Right forelimb (tissue), 1 donor: ENCODE measurements at places on chromosomes 7 and 10.

DNA sequence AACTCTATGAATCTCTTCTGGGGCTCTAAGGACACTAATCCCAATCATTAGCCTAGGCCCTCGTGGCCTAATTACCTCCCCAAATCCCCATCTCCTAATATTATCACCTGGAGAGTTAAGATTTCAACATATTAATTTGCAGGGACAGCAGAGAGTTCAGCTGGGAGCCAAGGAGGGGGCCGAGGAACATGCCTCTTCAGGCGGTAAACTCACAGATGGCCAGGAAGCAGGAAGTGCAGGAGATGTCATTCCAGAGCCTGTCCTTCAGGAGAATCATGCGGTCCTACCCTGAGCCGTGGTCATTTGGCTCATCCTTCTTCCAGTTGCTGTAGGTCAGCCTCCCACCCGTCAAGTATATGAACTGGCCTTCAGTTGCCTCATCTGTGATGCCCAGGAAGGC is 21.9 kb upstream of the SFTPA2 start:
- no peak for DNase-seq

DNA sequence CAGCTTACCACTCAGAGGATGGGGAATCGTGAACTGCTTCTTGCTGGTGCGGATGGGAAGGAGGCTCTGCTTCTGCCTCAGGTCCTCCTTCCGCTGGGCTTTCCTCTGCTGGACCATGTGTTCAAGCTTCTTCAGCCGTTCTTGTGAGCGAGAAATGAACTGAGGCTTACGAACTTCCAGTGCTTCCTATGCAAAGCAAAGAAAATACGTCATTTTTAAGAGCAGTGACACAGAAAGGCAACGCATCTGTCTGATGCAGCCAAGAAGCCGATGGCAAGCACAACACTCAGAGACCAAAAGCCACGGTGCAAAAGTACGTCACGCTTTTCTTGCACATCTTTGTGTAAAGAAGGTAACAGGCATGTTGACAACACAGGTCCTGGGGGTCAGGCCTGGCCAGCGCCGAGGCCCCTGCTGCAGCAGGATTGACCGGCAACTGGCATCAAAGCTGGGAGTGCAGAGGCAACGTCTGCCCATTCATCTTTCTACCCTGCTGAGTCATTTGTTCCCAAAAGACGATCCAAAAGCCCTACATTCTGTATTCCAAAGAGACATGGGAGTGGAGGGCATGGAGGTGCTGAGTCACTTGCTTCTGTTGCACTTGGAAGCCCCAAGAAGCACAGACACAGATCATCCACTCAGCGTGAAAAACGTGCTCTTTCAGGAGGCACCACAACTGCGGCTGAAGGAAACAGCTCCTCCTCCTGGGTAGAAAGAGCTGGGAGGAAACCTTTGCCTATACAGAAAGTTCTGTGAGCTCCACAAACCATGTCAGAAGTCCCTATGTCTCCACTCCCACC is 71.0 kb upstream of the ADAM12 start:
- DNase-seq, result no peak

GRCh38 chr7:101943889-101944600 is 126.6 kb downstream of the CUX1 start:
- DNase-seq, result no peak

- DNase-seq, result no peak
Observed at GRCh38 chr10:83218205-83218604, 921.1 kb upstream of the GHITM start.

DNA sequence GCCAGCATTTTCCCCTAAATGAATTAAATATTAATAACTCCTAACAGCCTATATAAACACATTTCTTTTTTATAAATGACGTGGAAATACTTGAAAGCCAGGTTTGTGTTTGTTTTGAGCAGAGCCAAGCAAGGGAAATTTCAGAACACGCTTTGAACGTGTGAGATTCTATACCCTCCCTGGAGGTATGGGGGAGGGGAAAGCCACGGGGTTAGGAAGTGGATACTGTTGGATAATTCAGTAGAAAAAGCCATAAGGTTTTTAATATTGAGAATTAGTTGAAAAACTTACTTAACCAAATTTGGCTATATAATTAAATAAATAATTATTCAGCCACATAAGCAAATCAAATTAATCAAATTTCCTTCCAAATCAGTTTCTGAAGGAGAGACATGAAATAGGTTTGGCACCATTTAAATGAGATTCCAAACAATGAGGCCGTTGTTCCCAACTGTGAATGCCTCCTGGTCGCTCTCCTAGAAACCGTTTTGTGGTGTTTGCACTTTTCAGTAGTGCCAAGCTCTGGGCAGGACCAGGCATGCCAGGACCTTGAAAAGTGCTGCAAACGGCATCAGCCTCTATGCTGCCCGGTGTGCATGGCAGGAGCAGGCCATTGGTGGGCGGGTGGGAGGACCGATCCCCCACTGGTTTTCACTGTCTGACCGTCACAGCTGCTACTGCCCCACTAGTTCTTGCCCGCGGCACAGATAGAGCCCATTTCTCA is 88.1 kb downstream of the SEPTIN14 start:
- no peak for DNase-seq

- peak; percentile 54 for DNase-seq
Observed at GRCh38 chr10:114103284-114103683, 59.6 kb downstream of the ADRB1 start.

DNA sequence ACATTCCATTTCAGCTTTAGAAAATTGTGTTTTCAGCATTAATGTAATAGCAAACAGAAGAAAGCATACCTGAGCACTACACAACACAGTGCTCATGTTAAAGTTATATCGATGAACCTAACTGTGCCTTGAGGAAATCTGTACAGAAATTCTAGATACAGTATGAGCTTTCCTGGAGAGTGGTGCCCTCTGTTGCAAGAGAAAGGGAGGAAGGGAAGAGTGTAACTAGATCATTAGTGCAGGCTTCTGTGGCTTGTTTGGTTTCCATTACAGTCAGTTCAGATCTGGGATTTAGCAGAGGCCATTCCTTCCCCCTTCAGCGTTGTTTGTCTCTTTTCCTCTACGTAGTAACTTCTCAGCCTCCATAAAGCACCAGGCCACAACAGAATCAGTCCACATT is 139.7 kb downstream of the HTR7 start:
- no peak for DNase-seq

- DNase-seq, result peak; percentile 46
Observed at GRCh38 chr10:17387861-17388503, 66.4 kb downstream of the ST8SIA6 start.

DNA sequence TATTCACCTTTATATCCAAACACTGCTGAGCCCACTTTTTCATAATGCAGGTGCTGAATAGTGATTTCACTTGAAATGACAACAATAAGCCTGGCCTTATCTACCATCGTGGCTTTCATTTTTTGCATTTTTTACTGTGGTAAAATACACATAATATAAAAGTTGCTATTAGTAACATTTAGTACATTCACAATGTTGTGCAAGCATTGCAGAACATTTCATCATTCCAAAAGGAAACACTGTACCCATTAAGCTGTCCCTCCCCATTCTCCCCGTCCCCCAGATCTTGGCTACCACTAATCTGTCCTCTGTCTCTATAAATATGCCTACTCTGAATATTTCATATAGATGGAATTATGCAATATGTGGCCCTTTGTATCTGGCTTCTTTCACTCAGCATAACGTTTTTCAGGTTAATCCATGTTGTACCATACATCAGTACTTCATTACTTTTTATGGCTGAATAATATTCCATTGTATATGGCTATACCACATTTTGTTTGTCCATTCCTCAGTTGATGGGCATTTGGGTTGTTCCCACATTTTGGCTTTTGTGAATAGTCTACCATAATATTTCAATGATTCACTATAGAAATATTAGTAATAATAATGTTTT is 68.5 kb upstream of the ARID5B start:
- DNase-seq, result no peak

DNA sequence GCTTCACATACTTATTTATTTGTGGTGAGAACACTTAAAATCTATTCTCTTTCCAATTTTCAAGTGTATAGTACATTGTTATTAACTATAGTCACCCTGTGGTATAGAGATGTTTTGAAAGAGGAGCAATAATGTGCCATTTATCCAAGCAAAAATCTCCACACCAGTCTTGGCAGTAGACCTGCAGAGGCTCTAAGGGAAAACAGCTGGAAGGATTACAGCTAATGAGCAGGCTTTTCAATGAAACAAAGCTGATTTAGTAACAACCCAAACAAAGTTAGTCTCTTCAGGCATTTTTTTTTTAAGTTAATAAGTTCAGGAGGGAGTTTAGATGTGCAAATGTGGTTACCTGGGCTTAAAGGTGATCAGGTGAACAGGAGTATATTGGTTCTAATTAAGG is 101.9 kb downstream of the EVX1 start:
- no peak for DNase-seq

DNA sequence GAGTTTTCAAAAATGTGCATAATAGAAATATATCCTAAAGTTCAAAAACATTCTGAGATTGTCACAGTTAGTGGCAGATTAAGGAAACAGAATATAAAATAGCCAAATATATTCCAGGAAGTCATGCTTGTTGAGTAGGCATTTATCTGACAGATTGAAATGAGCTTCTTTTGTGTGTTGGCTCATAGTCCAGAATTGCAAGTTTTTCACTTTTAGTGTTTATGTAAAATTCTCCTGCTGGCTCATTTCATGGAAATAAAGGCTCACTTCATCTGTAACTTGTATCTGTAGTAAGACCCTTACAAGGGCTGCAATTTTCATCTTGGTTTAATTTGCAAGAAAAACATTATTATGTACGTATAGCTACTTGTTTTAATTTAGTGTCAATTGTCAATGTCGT is 93.5 kb downstream of the MCU start:
- DNase-seq, result no peak

- DNase-seq, result no peak
Observed at GRCh38 chr10:50550291-50550839, 73.4 kb downstream of the SGMS1 start.

DNA sequence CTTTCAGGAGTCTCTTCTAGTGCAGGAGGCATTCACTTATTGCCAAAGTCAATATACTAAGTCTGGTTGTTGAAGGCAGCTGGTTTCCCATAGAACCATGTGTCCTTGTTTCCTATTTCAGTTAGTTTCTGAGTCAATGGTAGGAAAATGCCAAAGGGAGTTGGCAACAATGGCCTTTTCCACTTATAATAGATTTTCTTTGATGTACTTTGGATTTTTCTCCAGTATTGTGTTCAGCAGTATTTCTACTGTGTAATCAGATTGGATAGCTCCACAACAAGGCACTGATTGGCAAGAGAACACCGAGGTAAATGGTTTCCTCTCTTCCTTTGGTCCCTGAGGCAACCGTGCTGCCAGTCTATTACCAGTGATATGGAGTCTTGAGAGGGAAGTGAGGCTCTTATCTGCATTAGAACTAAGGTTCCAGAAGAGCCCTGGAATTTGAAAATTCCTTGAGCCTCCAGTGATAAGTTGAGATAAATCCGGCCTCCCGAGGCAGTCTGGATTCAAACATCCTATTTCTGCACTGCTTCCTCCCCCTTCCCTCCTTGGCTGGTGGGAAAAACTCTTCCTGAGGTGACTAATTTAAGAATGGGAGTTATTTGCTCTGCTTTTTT is 7.9 kb upstream of the SEPTIN7 start:
- DNase-seq, result no peak

DNA sequence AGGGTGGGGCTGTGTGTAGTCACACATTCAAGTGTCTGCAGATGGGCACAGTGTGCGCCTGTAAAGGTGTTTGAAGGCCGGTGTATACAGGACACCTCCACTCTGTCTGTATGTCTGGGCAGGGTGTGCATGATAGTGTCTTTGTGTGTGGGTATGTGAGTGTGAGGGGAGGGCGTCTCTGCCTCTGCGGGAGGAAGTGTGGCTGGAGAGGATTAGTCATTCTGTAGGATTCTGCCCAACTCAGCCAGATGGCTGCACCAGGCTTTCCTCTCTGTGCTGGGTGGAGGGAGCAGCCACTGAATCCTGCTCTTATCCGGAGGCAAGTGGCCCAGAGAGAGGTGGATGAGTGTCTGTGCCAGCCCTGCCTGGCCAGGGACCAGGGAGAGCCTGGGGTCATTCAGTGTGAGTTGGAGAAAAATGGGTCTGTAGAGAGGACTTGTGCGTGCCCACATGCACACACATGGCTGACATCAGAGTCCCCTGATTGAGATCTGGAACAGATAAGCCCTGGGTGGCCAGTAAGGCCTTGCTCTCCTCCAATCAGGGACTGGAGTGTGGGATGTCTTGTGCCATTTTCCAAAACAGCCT is 1.7 kb downstream of the SFXN3 start:
- DNase-seq, result peak; percentile 80

DNA sequence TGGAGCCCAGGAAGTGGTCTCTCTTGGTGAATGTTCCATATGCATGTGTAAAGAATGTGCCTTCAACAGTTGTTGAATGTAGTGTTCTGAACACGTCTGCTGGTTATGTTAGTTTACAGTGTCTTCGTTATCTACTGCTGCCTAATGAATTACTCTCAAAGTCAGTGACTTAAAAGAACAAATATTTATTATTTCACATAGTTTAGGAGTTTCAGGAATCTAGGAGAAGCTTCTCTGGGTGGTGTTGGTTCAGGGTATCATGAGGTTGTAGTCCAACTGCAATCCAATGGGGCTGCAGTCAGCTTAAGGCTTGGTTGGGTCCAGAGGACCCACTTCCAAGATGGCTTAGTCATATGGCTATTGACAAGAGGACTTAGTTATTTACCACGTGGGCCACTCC is 36.6 kb upstream of the IGFBP3 start:
- DNase-seq, result no peak

DNA sequence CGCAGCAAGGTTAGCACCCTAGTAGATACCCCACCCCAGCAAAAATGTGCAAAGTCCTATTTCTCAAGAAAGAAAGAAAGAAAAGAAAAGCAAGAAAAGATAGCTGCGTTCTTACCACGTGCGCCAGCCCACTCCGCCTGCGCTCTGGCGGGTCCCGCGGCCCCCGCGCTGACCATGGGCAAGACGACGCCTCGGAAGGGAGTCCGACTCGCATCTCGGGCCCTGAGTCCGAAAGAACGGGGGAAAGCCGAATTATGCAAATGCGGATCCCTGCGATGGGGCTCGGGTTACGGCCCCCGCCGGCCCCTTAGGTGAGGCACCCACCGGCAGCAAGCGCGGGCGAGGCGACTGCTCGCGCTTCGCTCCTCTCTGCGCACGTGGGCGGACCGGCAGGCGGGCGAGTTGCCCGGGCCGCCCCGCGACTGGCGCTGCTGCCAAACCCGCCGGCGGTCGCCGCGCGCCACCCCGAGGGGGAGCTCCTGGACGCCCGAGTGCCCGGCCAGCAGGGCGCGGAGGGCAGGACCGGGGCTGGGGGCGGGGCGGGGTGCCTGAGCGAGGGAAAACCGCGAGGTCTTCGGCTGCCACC is 2.4 kb upstream of the EGR2 start:
- DNase-seq, result peak; percentile 61

GRCh38 chr10:115171392-115171960 is 78.3 kb downstream of the ATRNL1 start:
- DNase-seq, result no peak

DNA sequence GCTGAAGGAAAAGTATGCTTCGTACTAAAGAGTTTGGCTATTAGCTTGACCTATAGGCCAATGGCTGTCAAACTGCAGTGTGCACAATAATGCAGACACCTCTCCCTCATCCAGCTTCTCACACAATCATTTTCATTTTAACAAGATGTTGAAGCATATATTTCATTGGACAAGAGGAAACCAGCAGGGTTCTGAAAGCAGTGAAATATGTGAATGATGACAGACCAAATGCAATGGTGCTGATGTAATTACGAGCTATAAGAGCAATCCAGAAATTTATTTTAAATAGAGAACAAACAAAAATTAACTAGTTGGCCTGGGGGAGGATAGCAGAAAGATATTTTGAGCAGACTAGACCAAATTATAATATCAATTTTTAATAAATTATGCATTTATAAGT is 331.5 kb upstream of the AKR1E2 start:
- no peak for DNase-seq
